ENCODE measurements at places on chromosomes 4 and X.

DNA sequence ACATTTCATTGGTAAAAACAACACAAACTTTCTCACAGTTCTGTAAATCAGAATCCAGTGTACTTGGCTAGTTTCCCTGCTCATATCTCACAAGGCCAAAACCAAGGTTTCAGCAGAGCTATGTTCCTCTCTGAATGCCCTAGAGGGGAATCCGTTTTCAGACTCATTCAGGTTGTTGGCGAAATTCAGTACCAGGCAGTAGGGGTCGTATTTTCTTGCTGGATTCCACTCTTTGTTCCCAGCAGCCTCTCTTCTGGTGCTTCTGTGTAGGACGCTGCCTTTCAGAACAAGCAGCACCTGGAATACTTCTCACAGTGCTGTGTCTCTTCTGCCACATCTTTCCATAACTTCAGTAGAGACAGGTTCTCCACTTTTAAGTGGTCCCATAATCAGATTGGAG, 351.9 kb downstream of the PCDH18 start:
- no peak for DNase-seq

DNA sequence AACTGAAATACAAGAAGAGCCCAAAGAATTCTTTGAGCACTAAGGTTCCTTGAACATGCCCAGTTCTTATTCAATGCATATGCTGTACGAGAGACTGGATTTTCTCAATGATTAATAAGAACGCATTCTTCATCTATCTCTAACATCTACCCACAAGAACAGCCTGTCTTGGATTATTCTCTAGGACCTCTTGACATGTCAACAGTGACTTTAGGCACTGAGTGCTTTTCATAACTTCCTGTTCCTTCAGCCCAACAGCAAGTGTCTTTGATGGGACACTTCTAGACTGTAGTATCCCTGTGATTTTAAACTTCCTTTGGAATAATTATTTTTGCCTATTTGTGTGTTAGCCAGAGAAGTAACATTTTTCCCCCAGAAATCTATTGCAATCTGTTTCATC, 69.3 kb downstream of the OPHN1 start:
- no peak for DNase-seq

DNA sequence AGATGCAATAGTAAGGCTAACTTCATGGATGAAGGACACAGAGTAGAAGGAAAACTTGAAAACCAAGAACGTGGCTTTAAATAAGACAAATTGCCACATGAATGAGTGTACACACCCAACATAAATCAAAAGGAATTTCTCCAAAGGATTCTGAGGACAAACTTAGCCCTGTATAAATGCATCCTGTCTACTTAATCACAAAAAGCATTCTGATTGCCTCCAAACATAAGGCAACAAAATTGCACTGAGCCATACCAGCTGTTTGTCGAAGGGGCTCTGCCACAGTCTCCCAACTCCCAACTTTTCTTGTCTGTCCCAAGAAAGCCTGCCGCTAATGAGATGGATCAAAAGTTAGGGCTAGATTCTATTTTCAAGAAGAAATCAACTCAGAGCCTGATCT, 194.3 kb downstream of the SOWAHB start:
- DNase-seq: no peak

DNA sequence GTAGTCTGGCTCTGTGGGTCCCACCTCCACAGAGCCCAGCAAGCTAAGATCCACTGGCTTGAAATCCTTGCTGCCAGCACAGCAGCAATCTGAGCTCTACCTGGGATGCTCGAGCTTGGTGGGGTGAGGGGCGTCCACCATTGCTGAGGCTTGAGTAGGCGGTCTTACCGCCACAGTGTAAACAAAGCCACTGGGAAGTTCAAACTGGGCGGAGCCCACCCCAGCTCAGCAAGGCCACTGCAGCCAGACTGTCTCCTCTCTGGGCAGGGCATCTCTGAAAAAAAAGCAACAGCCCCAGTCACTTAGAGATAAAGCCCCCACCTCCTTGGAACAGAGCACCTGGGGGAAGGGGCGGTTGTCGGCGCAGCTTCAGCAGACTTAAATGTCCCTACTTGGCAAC, 243.2 kb upstream of the POF1B start:
- DNase-seq: no peak

DNA sequence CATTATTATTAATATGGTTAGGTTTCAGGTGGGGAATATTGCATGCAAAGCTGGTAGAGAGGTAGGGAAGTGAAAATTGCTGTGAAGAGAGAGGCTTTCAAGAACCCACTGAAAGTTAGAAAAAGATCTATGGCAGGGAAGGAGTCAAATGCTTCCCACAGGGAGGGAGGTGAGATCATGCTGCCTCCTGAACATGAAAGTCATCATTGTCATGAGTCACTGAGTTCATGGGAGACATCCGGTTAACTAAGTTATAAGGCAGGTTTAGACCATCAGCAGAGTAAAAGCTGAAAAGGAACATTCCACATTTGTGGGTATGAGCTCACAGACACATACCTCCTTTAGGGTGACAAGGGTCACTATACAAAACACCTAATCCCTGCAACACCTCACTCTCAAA, 16.2 kb downstream of the GATB start:
- no peak for DNase-seq

DNA sequence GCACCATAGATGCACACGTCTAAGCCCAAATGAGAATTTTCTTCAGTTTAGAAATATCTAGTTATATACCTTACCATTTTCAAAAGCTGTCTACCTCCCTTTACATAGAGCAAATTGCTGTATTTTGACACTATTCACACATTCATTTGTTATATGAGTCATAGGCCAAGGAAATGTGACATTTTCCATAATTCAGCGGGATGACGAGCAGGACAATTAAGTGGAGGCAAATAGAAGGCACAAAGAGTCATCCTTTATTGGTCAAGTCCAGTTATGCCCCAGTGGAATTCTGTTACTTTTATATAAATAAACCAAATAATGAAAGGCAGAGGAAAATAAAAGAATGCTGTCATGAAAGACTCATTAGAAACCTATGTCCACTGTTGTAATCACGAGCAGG, 27.9 kb downstream of the FGF13 start:
- no peak for DNase-seq

DNA sequence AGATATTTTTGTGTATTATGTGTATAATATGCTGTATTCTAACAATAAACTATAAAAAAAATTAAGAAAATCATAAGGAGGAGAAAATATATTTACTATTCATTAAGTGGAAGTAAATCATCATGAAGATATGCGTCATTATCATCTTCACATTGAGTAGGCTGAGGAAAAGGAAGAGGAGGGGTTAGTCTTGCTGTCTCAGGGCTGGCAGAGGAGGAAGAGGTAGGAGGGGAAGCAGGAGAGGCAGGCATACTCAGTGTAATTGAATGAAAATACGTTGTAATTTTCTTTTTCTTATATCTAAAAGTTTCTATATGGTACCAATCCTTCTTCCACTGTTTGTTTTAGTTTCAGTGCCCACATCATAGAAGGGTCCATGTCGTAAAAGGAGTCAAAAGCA, 9.8 kb upstream of the TMEM185A start:
- DNase-seq: no peak

- DNase-seq: no peak
Observed at GRCh38 chr4:27008679-27009078, 148.0 kb downstream of the STIM2 start.

- peak; percentile 9 for DNase-seq
Observed at GRCh38 chr4:153296040-153296823, 48.3 kb upstream of the MND1 start.

DNA sequence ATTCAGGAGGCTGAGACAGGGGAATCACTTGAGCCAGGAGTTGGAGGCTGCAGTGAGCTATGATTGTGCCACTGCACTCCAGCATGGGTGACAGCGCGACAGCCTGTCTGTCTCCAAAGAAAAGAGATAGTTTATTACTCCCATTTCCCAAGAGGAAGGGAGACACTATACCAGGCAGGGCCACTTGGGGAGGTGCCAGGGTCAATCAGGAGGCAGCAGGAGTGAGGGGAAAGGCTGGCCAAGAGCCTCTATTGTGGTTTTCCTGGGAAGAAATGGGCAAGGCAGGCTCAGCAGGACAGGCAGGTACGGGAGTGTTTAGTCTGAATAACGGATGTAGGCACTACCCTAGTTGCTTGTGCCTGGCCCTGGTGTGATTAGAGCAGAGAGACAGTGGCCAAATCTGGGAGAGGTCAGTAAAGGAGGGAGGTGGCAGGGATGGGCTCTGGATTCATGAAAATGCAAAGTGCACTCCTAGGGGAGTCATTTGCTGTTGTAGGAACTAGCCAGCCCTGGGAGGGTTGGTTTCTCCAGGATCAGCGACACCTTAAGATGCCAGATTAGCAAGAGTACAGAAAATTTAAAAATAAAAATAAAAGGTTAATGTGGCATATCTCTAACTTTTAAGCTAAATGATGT, 20.2 kb upstream of the CDKN2AIP start:
- DNase-seq: no peak

DNA sequence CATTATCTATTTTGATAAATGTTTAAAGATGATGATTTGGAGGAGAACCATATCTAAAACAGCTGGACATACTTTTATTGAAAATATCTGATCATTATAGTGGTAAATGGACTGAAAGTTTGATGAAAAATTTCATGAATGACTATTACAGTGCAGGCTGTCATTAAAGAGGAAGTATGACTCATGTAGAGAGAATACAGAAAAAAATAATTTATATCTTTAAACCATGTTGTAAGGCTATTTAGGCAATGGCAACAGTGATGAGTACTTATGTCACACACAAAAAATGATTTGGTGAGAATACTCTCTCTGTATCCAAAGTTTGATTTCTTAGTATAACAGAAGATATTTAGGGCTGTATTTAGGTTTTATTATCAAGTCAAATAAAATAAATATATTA, 3.9 kb upstream of the GLRB start:
- DNase-seq: no peak

GRCh38 chrX:38612281-38612680, 50.9 kb downstream of the TSPAN7 start:
- DNase-seq: no peak

GRCh38 chrX:153882086-153882498, 3.9 kb downstream of the L1CAM start:
- no peak for DNase-seq

DNA sequence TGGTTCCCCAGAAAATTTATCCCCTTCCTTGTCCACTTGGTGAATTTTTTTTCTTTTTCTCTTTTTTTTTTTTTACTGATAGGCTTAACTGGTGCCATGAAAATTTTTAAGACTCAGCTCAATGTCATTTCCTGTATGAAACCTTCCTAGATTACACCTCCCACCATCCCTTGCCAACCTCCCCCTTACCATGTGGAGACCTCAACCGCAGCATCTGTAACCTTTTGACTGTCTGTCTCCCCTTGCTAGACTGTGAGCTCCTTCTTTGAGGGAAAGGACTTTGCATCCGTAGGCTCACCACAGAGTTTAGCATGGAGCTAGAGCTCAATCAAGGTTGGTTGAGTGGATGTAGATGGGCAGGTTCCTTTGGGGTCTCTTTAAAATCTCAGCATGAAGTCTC, 5.2 kb upstream of the PGRMC1 start:
- DNase-seq: no peak

DNA sequence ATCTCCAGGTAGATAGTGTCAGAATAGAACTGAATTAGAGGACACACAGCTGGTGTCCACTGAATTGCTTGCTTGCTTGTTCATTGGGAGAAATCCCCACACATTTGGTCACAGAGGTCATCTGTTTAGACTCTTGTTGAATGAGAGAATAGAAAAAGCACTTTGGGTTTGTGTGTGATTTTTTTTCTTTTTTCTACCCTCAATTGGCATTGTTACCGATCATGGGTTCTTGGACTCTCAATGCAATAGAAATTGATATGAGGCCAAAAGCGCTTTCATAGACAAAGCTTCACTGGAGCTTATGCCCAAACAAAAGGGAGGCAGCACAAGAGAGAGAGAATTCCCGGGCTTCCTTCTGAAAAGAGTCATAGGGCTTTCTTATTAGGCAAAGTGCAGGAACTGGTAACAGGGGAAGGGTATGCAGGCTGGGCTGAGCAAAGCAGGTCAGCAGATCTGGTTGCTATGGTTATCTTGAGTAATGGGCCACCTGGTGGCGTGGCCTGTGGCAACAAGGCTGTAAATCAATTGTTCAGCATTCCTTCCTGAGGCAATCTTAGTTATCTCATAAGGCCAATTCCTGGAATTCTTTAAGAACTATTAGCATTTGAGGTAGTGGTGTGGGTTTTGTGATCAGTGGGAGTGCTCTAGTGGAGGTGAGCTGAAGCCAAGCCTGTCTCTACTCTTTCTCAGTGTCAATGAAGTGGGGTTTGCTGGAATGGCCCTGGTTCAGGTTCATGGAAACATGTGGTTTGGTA, 5.3 kb upstream of the GPR82 start:
- peak; percentile 21 for DNase-seq

GRCh38 chrX:106927023-106927422, 6.8 kb downstream of the CLDN2 start:
- no peak for DNase-seq

DNA sequence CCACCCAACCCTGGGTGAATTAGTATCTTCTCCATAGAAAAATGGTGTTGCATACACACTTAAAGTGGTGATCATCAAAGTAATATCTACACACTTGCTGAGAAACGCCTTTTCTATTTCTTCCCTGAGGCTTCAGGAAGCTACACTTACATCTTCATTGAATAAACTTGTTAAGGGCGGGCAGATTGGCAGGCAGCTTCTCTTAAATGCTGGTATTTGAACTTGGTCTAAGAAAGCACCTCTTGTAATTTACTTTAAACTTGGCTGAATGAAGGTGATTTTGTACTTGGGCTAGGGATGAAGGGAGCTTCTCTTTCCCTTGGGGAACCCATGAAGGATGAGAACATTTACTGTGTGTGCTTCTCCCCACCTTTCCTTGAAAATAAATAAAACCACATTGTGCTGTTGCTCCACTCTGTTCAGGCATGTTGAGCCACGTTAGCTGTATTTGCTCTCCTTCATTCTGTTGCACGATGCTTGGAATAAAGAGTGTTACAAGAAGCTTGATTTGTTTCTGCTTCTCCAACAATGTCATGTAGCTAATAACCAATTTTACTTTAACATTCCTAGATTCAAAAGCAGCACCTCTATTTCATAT, 430.1 kb downstream of the ANKRD50 start:
- DNase-seq: no peak

DNA sequence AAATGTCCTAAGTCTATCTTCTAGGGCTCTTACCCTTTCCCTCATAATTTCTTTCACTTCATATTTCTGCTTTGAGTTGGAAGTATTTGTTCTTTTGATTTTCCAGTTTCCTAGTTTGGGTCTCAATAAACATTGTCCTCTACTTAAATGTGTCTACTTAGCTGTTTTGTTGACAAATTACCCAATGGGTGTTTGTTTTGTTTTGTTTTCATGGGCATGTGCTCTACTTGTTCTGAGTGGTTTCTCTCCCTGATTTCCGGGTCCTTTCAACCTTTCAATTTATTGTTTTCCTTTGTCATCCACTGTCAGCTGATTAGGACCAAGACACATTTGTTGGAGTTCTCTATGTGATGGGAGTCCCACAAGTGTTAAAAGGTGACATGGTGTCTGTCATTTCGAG, 1181.4 kb downstream of the RPA4 start:
- DNase-seq: no peak

GRCh38 chr4:16079046-16079445, 4.8 kb downstream of the PROM1 start:
- DNase-seq: no peak

- DNase-seq: no peak
Observed at GRCh38 chrX:68675571-68675970, 28.1 kb downstream of the STARD8 start.

GRCh38 chr4:15912236-15912635, 26.3 kb downstream of the FGFBP1 start:
- DNase-seq: no peak
